ENCODE measurements at places on chromosomes 3 and 15. TPM values are rescaled to one million over a fixed set of nuclear protein-coding genes. Genes with fewer than 3 reads are reported as not detected.

The HRG gene
- not detected for total RNA-seq

- no peaks in the 10 kb centered on the region for H3K4me1 ChIP-seq
- H3K36me3 ChIP-seq = no peaks in the 10 kb centered on the region
- no peak overlapping the region for H3K4me3 ChIP-seq
- no peak overlapping the region for H3K27ac ChIP-seq
- DNase-seq = no peak
- no peaks in the 10 kb centered on the region for H3K27me3 ChIP-seq
Measured at GRCh38 chr3:166367947-166368533, 530.8 kb upstream of the BCHE start.

- H3K27ac ChIP-seq = no peak overlapping the region
- no peak for DNase-seq
- H3K36me3 ChIP-seq = no peaks in the 10 kb centered on the region
- no peak overlapping the region for H3K4me3 ChIP-seq
Measured at GRCh38 chr15:56869573-56869972, 48.9 kb upstream of the TCF12 start.

GRCh38 chr3:172776049-172776717 is 25.7 kb downstream of the ECT2 start:
- no peaks in the 10 kb centered on the region for H3K36me3 ChIP-seq
- no peaks in the 10 kb centered on the region for H3K27me3 ChIP-seq
- no peak overlapping the region for H3K4me3 ChIP-seq
- no peak overlapping the region for H3K27ac ChIP-seq
- no peaks in the 10 kb centered on the region for H3K4me1 ChIP-seq

DNA sequence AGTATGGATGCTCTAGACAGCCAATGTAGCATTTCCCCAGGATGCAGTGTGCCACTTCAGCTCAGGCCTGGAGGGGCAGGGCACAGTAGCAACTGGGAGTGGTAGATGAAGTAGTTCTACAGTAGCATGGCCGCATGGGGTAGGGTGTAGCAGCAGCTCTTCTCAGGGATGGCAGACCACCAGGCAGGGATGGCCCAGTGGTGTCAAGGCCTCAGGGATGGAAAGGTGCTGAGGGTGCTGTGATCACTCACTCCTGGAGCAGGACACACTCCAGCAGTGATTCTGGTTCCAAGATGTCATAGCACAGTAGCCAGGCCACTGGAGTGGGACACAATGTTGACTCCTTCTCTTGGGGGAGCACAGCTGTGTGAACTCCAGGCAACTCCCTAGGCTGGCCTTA is 210.9 kb upstream of the LYSMD4 start:
- no peaks in the 10 kb centered on the region for H3K36me3 ChIP-seq
- DNase-seq = no peak
- H3K27me3 ChIP-seq = no peaks in the 10 kb centered on the region
- H3K4me3 ChIP-seq = no peak overlapping the region

DNA sequence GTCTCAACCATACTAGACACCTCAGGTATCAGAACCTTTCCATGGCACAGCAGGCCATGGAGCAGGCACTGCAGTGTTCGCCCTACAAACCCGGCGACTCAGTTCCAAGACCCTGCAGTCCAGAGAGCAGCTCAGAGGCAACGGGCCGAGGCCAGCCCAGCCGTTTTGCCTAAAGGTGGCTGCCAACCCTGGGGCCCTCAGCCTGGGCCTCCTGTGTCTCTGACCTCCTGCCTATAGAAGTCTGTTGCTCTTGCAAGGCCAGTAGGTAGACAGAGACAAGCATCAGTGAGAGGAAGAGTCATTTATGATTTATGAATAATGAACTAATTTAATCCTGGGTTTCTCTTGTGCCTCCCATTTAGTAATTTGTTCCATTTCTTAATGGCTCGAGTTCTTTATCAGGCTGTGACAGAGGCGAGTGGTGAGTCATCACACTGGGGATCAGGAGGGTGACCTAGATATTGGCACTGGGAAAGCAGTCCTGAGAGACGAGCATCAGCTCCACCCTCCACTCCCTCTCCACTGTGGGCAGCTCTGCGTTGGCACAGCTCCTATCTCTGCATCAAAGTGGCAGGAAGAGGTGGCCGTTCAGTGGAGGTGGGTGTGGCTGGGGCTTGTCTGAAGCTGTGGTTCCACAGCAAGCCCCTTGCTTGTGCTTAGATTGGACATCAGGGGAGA is 79.8 kb downstream of the ABHD5 start:
- no peaks in the 10 kb centered on the region for H3K27me3 ChIP-seq
- no peak overlapping the region for H3K4me3 ChIP-seq
- peaks cover 50% of the 10 kb centered on the region for H3K4me1 ChIP-seq
- H3K36me3 ChIP-seq = no peaks in the 10 kb centered on the region
- peak; percentile 52 for DNase-seq
- H3K27ac ChIP-seq = peak overlapping the region; percentile 88

- H3K27me3 ChIP-seq = no peaks in the 10 kb centered on the region
- H3K36me3 ChIP-seq = no peaks in the 10 kb centered on the region
- H3K4me1 ChIP-seq = no peaks in the 10 kb centered on the region
- no peak overlapping the region for H3K4me3 ChIP-seq
- no peak overlapping the region for H3K27ac ChIP-seq
Measured at GRCh38 chr3:138875096-138875753, 40.5 kb upstream of the PIK3CB start.

DNA sequence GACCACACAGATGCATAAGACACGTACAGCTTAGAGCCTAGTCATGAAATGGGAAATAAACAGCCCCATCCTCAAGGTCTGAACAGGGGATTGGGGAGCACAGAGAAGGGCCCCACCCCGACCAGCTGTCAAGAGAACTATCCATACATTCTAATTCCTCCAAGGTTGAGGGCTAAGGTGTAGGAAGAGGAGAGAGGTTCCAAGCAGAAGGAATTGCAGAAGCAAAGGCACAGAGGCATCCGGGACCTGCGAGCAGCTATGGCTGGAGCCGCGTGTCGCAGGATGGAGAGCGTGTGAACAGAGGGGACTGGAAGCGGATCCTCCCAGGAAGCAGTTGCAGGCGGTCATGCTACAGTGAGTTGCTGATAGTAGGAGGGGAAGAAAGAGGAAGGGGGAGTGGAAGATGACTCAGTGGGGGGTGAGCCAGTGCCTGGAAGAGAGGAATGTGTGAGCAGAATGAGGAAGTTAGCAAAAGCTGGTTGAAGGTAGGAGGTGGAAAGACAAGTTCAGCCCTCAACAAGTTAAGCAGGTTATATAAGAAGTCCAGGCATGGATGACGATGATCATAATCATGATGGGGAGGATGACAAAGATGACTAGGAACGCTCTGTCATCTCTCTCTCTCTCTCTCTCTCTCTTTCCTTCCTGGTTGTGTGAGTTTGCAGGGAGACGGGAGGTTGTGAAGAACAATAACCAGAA is 89.7 kb downstream of the LIPC start:
- H3K36me3 ChIP-seq = no peaks in the 10 kb centered on the region
- peak overlapping the region; percentile 83 for H3K27ac ChIP-seq
- no peaks in the 10 kb centered on the region for H3K27me3 ChIP-seq
- no peak overlapping the region for H3K4me3 ChIP-seq

GRCh38 chr3:177783338-177783737 is 586.1 kb upstream of the TBL1XR1 start:
- peaks cover 23% of the 10 kb centered on the region for H3K4me1 ChIP-seq
- H3K36me3 ChIP-seq = no peaks in the 10 kb centered on the region
- no peak for DNase-seq
- no peak overlapping the region for H3K4me3 ChIP-seq
- no peaks in the 10 kb centered on the region for H3K27me3 ChIP-seq
- no peak overlapping the region for H3K27ac ChIP-seq

DNA sequence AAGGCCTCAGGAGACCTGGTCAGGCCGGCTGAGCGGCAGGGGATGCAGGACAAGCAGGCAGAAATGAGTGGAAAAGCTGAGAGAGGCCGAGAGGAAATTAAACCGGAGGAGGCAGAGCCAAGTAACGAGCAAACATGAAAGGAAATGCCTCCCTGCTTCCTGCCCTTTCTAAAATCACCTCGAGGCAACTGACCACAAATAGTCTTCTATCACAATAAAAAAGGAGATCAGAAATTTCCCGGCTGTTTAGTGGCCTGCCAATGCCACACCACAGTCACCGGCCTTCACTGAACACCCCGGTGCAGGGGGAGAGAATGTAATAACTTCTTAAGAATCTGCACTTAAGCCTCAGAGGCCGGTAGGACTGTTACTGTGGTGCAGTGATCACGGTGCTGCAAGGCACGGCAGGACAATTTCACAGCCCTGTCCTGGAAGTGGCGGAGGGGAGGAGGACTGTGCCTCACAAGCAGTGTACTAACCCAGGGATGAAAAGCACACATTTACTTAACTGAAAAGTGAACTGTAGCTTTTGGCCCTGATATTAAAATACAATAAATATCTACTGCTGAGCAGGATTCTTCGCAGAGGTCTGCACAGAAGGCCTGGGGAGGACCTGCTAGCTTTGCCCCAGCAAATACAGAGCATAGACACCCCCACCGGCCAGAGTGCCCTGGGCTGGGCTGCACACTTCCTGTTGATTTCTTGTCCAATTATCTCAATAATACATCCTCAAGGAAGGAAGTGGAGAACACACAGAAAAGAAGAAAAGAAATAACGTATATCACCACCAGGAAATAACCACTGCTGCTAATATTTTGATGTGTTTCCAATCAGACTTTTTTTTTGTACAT is 183.5 kb upstream of the NSMCE3 start:
- H3K27me3 ChIP-seq = no peaks in the 10 kb centered on the region
- no peak for DNase-seq
- no peaks in the 10 kb centered on the region for H3K36me3 ChIP-seq
- no peaks in the 10 kb centered on the region for H3K4me1 ChIP-seq
- no peak overlapping the region for H3K4me3 ChIP-seq
- no peak overlapping the region for H3K27ac ChIP-seq

- H3K4me3 ChIP-seq = peak overlapping the region; percentile 11
- H3K27me3 ChIP-seq = no peaks in the 10 kb centered on the region
- no peak for DNase-seq
- no peaks in the 10 kb centered on the region for H3K36me3 ChIP-seq
Measured at GRCh38 chr3:55246033-55246432, 241.1 kb downstream of the WNT5A start.

- no peak overlapping the region for H3K4me3 ChIP-seq
- no peaks in the 10 kb centered on the region for H3K27me3 ChIP-seq
- no peaks in the 10 kb centered on the region for H3K36me3 ChIP-seq
- no peak for DNase-seq
- no peak overlapping the region for H3K27ac ChIP-seq
- H3K4me1 ChIP-seq = peaks cover 14% of the 10 kb centered on the region
Measured at GRCh38 chr3:14199641-14200040, 21.0 kb downstream of the LSM3 start.

DNA sequence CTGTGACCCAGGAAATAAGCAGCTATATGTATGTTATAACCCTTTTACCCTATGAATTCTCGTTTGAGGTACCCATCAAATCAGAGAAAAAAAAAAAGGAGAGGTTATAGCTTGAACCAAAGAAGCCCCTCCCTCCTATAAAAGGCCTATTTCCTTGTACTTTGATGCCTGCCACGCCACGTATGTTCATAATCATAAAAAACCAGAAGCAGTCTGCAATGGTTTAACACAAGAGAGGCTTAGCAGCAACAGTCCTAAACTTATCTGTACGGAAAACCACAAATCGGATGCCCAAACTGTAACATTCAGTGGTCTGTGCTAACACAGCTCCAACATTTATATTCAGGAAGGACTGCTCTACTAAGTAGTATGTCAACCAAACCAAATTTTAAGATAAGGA is 21.2 kb downstream of the CCR8 start:
- H3K36me3 ChIP-seq = no peaks in the 10 kb centered on the region
- H3K27me3 ChIP-seq = no peaks in the 10 kb centered on the region
- no peaks in the 10 kb centered on the region for H3K4me1 ChIP-seq
- H3K4me3 ChIP-seq = no peak overlapping the region

- no peak overlapping the region for H3K27ac ChIP-seq
- no peaks in the 10 kb centered on the region for H3K36me3 ChIP-seq
- no peak for DNase-seq
- no peaks in the 10 kb centered on the region for H3K4me1 ChIP-seq
- no peaks in the 10 kb centered on the region for H3K27me3 ChIP-seq
- no peak overlapping the region for H3K4me3 ChIP-seq
Measured at GRCh38 chr3:133914839-133915600, 19.3 kb upstream of the RAB6B start.

GRCh38 chr3:4887177-4887576 is 92.1 kb upstream of the BHLHE40 start:
- peaks cover 2% of the 10 kb centered on the region for H3K4me1 ChIP-seq
- H3K27me3 ChIP-seq = no peaks in the 10 kb centered on the region
- H3K4me3 ChIP-seq = no peak overlapping the region
- no peak for DNase-seq
